ENCODE measurements at places on chromosomes 2 and 18.

DNA sequence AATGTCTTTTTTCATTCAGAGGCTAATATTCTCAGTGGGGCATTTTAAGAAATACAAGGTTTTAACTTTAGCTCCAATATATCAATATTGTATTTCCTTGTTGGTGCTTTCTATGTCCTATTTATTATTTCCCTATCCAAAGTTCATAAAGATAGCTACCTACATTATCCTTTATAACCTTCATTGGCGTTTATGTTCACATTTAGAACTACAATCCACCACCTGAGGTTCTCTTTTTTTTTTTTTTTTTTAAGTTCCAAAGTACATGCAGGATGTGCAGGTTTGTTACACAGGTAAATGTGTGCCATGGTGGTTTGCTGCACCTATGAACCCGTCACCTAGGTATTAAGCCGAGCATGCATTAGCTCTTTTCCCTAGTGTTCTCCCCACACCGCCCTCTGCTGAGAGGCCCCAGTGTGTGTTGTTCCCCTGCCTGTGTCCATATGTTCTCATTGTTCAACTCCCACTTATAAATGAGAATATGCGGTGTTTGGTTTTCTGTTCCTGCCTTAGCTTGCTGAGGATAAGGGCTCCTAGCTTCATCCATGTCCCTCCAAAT is 694.6 kb downstream of the SUCLG1 start:
- no peaks in the 10 kb centered on the region for H3K36me3 ChIP-seq
- no peak overlapping the region for H3K27ac ChIP-seq
- H3K27me3 ChIP-seq = no peaks in the 10 kb centered on the region
- DNase-seq = no peak

DNA sequence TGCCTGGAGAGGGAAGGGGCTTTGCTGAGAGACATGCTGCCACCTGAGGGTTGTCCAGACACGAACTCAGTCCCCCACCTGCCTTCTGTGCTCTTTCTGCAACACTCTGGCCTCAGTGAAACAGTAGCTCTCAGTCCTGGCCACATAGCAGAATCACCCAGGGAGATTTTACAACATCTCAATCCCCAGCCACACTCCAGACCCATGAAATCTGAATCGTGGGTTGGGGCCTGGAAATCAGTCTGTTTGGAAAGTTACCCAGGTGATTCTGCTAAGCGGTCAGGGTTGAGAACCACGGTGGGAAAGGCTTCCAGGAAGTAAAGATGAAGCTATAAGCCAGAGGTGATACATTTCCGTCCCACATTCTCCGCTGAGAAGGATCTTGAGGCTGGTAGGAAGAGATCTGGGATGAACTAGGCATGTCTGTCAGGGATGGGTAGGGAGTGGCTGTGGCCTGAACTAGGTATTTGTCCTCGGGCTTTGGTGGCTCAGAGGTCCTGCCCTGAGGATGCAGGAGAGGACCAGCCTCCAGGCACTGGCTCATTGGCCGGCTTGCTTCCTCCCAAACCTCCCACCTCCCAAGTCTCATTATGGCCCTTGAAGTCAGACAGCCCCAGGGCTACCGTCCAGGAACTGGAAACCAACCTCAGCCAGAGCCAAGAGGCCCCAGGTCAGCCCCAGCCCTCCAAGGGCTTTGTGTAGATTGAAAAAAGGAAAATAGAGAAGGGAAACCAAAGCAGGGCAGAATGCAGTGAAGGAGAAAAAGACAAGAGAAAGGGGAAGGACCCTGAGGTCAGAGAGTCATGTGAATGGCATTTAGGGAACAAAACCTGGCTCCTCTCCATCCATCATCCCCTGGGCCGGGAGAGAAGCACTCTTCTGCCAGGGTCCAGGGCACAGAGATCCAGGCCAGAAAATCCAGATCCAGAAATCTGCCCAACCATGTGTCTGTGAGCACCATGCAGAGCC is 119.6 kb downstream of the ZFP36L2 start:
- no peaks in the 10 kb centered on the region for H3K27me3 ChIP-seq
- H3K4me1 ChIP-seq = peaks cover 3% of the 10 kb centered on the region
- DNase-seq = no peak
- no peak overlapping the region for H3K4me3 ChIP-seq

DNA sequence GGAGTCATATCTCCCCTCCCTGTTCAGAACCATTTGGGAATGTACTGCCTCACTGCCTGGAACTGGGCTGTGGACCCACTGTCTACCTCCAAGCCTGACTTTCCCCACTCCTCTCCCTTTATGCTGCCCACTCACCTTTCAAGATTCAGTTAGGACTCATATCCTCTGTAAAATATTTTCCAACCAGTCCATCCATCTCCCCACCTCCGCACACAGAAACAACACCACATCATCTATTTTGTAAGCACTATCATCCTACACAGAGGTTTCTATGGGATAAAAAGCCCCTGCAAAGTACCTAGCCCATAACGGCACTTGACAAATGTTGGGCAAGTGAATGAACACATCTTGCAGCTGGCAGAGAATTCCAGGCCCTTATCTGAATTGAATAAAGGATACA is 250.8 kb downstream of the ANAPC1 start:
- H3K27ac ChIP-seq = no peak overlapping the region
- DNase-seq = no peak
- H3K27me3 ChIP-seq = no peaks in the 10 kb centered on the region
- H3K4me1 ChIP-seq = no peaks in the 10 kb centered on the region

DNA sequence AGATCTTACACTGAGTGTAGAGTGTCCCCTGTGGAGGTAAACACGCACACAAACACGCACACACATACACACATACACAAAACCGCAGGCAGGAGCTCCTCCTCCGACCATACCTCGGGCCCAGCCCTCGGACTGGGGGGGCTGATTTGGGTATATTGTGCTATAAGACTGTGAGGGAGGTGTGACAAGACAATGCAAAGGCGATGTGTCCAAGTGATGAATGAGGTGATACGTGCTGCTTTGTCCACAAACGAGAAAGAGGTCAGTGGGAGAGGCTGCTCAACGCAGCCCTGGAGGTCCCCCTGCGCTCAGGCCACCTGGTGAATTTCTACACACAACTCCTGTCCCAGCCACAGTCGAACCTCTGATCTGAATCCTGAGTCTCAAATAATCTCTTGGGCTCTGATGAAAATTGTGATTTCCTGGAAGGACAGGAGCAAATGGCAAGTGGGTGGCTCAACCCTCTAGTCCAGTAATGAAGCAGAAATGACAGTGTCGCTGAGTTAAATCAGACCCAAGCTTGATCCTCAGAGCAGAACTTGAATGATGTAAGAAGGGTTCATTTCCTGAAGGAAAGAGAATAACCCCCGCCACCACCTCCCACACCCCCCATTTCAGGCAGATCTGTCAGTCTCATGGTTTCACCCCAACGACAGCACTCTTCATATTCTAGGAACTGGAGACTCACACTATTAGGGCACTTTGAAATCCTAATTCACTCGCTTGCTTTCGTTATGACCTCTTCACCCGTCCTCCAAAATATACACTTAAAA is 48.9 kb upstream of the ASXL2 start:
- H3K27me3 ChIP-seq = no peaks in the 10 kb centered on the region
- DNase-seq = no peak
- H3K4me3 ChIP-seq = no peak overlapping the region
- no peaks in the 10 kb centered on the region for H3K36me3 ChIP-seq
- H3K27ac ChIP-seq = no peak overlapping the region

DNA sequence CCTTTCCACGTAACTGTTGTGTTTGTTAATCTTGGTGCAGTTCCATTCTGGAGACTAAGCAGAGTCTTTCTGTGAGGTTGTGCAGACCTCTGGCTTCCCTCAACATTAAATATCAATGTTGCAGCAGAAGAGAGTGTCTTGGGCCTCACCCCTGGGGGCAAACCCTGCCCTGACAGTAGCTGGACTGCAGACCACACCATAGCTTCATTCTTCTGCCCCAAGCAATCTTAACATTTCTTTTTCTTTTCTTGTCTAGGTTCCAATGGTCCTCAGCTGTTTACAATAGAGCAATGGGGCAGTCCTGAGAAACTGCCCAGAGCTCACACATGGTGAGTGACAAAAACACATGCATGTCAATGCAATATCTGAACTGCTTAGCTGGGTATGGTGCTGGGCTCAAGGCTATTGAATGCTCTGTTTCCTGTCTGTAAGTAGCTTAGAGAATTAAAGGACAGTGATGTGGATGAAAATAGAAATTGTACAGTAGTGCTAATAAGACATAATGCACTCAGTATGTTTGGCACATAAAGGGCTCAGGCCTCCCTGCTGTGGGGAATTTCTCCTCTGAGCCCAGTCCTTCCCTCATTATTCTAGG is 237.6 kb downstream of the ALPK2 start:
- no peak for DNase-seq
- H3K4me1 ChIP-seq = no peaks in the 10 kb centered on the region
- no peaks in the 10 kb centered on the region for H3K27me3 ChIP-seq
- no peak overlapping the region for H3K4me3 ChIP-seq
- no peaks in the 10 kb centered on the region for H3K36me3 ChIP-seq

DNA sequence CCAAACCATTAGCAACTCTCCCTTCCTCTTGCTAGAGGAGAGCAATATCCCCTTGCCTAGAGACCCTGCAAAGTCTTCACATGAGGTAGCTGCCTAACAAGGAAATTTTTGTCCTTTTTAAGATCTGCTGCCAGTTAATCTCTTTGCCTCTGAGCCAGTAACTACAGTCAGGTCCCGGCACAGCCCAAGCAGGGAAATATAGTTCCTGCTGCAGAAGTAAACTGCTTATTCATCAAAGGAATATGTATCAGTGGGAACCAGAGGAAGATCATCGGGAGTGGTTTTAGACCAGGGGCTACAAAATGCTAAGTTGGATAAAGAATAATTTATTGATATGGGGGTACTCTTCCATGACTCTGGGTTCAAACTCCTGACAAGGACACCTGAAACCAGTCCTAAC is 30.6 kb downstream of the CACNB4 start:
- H3K27me3 ChIP-seq = no peaks in the 10 kb centered on the region
- H3K27ac ChIP-seq = no peak overlapping the region
- no peak for DNase-seq
- H3K4me3 ChIP-seq = no peak overlapping the region
- no peaks in the 10 kb centered on the region for H3K36me3 ChIP-seq
- H3K4me1 ChIP-seq = no peaks in the 10 kb centered on the region

All from HCT116 (cell line).